Left ventricle myocardium inferior (tissue), 1 donor: ENCODE measurements at places on chromosomes 2 and 18. TPM values are rescaled to one million over a fixed set of nuclear protein-coding genes. Genes with fewer than 3 reads are reported as not detected.

DNA sequence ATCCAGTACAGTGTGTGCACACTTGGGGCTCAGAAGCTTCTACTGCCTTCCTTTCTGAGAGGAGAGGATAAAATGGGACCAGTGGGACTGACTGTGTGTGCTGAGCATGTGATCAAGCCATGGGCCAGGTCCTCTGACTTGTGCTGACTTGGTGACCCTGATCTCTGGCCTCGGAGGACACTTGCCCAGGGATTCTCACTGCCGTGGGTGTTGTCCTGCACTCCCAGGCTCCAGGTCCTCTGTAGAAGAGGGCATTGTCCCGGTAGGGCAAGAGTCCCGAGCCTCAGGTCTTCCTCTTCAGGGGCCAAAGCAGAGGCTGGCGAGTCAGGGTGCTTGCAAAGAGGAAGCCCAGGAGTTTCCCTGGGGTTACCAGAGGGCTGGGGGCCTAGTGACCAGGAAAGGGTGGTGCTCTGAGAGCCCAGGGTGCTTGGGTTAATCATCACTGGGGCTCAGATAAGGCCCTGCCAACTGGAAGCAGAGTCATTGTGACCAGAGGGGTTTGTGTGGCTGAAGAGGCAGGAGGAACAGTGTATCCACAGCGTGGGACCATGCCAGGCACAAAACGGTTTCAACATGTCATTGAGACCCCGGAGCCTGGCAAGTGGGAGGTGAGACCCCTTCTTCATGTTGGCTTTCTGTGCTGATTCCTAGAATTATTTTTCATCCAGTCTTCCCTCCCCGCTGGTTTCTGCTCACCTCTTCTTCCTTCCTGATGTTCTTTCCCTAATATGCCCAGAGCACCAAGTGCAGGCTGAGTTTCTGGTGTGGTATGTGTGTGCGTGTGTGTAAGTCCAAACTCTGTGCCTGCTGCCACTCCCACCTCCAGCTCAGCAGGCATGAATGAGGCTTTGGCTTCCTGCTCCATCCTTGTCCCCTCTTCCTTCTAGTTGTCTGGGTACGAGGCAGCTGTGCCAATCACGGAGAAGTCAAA, at the start of gene GCKR:
Gene GCKR (plus strand): TSS at position 483 of the 931 bp plus-strand sequence. CDS start 66 bp downstream, at position 549.
- DNase-seq = no peak

TMEM87B gene
- total RNA-seq = 5.7 TPM

PAX8 gene
- 0.44 TPM for total RNA-seq

GRCh38 chr2:134120733-134121630, 132.9 kb upstream of the MGAT5 start:
- DNase-seq = peak; percentile 70

CRYBA2 gene
- not detected for total RNA-seq

- DNase-seq = no peak
Observed at GRCh38 chr2:195620501-195620900, 36.5 kb upstream of the SLC39A10 start.

DNA sequence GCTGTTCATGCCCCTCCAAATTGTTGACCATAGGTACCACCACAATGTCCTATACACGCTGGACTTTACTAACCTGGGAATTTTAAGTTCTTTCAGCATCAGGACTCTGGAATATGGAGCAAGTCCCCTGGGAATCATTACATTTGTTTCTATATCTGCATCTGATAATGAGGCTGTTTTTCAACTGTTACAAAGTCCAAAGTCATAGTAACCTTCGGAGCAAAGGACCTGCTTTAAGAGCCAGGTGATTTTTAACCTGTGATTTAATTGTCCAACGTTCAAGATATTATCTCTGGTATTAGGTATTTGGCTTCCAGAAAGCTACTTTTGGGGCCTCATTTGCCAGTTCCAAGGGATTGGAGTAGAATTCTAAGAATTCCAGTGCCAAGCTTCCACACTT, 7.5 kb upstream of the B3GNT2 start:
- no peak for DNase-seq

STPG4 gene
- total RNA-seq = not detected

ITGA4 gene
- 0.74 TPM for total RNA-seq

GRCh38 chr2:11877764-11878163, 131.3 kb downstream of the LPIN1 start:
- no peak for DNase-seq

FZD7 gene
- 35.2 TPM for total RNA-seq

GRCh38 chr2:144183727-144184126, 336.2 kb downstream of the ZEB2 start:
- DNase-seq = no peak

SH3RF3 gene
- total RNA-seq = 7.9 TPM

DNA sequence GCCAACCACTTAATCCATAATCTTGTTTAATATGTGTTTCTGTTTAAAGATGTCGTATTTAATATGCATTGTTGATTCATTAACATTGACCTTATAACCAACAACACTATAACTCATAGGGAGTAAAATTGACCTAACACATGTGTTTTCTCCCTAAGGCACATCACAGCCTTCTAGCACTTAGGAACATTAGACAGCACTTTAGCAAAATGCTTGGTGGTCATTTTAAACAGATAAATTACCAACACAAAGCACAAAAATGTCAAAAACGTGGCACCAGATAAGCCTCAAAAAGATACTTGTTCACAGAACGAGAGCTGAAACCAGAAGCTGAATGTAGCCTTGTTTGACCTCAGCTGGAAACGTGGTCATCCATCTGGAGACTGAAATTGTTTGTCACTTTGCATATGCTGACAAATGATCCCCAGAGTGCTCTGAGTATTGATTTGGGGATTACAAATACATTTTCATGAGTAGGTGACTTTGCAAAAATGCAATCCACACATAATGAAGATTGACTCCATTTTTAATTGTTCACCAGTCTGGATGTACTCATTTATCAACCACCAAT, 139.2 kb downstream of the CCDC102B start:
- DNase-seq = no peak

HOXD13 gene
- not detected for total RNA-seq

TUBA4A gene
- total RNA-seq = 130 TPM

DNA sequence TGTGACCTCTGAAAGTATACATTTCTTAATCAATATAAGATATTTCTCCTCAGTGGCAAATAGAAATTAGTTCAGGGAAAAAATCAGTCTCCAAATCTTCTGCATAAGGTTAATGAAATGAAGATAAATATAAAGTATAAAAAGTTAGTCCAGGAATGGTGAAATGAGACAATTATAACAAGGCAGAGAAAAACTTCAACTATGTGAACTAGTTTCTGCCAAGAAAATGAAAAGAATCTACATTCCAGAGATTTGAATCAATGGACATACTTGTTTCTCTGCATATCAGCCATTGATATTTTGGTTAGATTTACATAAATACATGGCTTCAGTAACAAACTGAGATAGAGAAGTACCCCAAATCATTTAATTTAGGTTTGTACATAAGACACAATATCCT, 249.0 kb downstream of the EXOC6B start:
- no peak for DNase-seq

C1QL2 gene
- not detected for total RNA-seq

DNA sequence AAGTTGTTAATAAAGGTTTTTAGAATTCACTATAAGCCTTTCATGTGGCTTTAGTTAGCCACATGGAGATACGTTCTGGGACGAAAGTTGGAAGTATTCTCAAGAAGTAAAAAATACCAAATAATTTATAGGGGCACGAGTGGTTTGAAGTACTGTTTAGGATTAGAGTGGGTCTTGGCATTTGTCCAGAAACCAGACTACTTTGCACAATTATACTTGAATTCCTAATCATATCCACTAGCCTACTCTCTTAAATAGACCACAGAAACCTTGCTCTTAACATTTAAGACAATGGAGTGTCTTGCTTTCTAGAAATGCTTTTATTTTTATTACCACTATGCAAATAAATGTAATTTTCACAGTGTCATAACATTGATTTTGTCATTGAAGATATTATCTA, 44.6 kb downstream of the UBE2E3 start:
- no peak for DNase-seq

GRCh38 chr2:129794116-129794515, 185.3 kb upstream of the RAB6C start:
- no peak for DNase-seq

GRCh38 chr2:203361495-203361894, 33.3 kb downstream of the ABI2 start:
- no peak for DNase-seq

RFX8 gene
- not detected for total RNA-seq

SKOR2 gene
- total RNA-seq = not detected

GRCh38 chr2:33077844-33078243, 131.1 kb downstream of the LTBP1 start:
- no peak for DNase-seq
